ENCODE measurements at places on chromosomes 2 and 18. TPM values are rescaled to one million over a fixed set of nuclear protein-coding genes. Genes with fewer than 3 reads are reported as not detected.

ZNF24 gene
- total RNA-seq: 11.5 TPM

GRCh38 chr18:76941284-76941683 lies 118.9 kb downstream of the ZNF236 start:
- no peak for DNase-seq

DNA sequence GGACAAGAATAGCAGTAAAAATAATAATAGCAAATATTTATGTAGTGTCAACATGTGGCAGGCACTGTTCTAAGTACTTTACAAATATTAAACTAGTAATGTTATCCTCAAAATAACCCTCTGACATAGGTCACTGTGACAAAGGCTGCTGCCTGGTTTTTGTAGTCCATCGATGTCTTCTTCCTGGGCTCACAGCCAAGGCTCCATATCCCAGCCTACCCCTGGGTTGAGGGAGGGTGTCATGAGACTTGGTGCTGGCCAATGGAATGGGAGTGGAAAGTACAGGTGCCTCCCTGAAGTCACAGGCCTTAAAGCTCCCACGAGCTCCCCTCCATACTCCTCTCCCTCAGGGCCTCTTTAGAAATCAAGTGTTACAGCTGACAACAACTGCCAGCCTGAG lies 159.3 kb downstream of the CYRIA start:
- DNase-seq: no peak

NTSR2 gene
- total RNA-seq: not detected

GALM gene
- 1.4 TPM for total RNA-seq

DNA sequence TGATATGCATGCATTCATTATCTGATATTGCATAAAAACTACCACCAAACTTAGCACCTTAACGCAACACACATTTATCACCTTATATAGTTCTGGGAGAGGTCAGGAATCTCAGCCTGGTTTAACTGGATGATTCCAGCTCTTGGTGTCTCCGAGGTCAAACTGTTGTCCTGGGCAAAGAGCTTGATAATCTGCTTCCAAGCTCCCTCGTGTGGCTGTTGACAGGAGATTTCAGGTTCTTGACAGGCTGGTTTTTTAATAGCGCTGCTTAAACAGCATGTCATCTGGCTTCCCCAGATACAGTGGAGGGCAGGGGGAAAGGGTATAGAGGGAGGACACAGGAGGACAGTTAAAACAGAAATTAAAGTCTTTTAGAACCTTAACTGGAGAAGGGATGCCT lies 785.0 kb downstream of the CNTNAP5 start:
- no peak for DNase-seq

DNA sequence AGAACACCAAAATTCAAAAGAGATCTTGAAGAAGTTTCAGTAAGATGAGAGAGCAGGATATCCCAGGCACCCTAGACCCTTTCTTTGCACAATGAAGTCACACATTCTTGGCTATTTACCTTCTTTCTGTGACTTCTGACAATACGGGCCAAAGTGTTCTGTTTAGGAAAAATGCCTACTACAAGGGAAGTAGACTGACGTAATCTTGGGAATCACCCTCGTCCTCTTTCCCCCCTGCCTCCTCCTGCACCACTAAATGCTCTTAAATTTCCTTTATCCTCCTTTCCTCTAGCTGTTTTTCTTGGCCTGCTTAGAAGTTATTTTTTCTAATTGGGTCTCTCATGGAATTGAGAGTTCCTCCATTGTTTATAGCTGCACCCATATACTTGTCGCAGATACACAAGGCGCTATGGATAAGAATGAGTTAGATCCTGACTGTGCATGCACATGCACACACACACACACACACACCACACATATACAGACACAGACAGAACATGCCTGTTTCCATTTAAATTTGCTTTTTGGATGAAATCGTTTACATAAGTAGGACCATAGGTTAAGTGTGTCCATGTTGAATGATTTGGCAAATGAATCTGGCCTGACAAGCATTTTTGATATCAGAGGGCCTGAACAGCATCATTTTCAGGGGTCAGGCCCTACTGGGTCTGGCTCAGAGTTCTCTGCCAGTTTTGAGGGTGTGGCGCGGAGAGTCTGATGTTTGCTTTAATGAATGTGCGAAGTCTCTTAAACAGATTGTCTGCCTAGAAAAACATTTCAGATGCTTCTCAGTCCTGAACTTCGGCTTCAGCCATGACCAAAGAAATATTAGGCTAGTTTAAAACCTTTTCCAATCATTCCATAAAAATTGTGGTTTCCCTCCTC lies 131.9 kb upstream of the NT5C1B start:
- DNase-seq: no peak

IL36RN gene
- total RNA-seq: not detected

LTBP1 gene
- 295 TPM for total RNA-seq

DNA sequence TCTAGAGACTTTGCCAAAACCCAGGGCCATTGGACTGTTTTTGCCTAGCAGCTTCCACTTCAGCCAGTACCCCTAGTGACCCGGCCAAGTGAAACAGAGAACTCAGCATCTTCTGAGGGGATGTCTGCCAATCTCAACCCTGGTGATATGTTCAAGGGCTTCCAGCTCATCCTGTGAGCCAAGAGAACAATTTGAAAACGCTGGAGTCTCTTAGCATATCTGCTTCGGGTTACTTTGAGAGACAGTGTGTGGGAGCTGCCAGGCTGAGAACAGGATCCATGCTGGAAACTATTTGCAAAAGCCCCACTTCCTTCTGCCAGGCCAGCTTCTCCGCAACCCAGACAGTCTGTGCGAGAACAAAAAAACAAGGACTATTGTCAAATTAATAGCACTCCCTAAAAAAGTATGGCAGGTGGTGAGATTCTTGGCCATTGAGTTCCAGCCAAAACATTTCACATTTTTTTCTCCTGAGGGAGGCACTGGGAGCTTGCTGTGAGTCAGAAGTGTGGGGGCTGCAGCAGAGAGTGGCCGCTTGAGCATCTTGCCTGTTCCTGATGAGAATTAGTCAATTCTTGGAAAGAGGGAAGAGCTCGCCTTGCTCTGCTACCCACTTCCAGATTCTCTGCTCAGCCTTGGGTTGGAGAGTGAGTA lies 395.6 kb upstream of the TRIB2 start:
- DNase-seq: no peak

- no peak for DNase-seq
These were observed 23.7 kb upstream of the SPTBN1 start for GRCh38 chr2:54432251-54433015.

PJVK gene
- total RNA-seq: not detected

DNA sequence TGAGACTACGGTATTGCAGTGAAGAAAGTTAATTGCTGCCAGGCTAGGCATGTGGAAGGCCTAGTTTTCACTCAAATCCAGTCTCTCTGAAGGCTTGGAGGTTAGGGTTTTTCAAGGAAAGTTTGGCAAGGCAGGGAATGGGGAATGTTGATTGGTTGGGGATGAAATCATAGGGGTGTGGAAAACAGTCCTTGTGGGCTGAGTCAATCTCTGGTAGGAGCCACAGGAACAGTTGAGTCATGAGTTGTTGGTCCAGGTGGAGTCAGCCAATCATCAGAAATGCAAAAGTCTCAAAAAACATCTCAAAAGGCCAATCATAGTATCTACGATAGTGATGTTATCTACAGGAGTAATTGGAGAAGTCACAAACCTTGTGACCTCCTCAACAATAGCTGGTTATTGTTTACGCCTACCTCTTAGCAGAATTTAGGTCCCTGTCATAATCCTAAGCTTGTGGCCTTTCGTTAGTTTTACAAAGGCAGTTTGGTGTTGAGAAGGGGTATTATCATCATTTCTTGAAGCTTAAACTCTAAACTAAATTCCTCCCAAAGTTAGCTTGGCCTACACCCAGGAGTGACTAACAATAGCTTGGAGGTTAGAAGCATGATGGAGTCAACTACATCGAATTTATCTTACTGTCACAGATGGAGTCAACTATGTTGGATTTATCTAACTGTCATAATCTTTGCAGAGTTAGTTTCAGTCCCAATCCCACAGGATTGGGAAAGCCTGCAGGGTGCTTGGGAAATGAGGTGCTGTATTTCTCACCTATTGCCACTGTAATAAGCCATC lies 33.7 kb upstream of the APCDD1 start:
- DNase-seq: no peak

ITGB6 gene
- not detected for total RNA-seq

- no peak for DNase-seq
These were observed 181.6 kb downstream of the CELF4 start for GRCh38 chr18:37383846-37384595.

GRCh38 chr18:22322243-22322691 lies 95.4 kb downstream of the CTAGE1 start:
- DNase-seq: no peak

OTOF gene
- not detected for total RNA-seq

DNA sequence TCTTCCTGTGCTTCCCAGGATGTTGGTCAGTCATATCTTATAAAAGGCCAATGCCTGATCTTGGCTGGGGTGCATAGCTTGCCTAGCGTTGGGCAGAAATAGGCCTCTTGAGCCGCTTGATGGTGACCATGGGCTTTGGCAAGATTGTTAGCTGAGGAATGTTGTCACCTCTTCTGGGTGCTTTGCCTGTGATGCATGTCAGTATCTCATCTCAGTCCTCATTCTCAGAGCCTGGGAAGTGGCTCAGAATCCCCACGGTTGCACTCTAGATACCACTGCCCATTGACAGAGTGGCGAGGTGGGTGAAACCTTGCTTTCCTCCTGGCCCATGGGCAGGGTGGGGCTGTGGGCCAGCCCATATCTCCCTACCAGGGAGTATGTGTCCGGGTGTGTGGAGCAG lies 79.2 kb upstream of the MGAT5 start:
- DNase-seq: no peak

DNA sequence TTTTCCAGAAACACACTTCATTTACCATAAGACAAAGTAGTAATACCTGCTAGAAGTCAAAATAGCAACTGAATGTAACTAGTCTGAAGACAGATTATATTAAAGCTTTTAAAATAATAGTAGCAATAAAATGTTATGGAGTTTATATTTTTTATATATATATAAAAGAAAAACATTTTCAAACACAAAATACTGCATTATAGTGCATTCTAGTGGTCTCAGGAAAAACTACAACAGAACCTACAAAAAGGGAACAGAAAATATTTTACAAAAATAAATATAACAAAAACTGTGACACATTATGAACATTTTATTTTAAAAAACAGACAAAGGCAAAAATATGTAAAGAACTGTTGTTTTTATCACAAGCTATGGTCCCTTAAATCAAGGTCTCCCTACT lies 48.0 kb downstream of the STRN start:
- no peak for DNase-seq

SIX2 gene
- total RNA-seq: 22.2 TPM

DNA sequence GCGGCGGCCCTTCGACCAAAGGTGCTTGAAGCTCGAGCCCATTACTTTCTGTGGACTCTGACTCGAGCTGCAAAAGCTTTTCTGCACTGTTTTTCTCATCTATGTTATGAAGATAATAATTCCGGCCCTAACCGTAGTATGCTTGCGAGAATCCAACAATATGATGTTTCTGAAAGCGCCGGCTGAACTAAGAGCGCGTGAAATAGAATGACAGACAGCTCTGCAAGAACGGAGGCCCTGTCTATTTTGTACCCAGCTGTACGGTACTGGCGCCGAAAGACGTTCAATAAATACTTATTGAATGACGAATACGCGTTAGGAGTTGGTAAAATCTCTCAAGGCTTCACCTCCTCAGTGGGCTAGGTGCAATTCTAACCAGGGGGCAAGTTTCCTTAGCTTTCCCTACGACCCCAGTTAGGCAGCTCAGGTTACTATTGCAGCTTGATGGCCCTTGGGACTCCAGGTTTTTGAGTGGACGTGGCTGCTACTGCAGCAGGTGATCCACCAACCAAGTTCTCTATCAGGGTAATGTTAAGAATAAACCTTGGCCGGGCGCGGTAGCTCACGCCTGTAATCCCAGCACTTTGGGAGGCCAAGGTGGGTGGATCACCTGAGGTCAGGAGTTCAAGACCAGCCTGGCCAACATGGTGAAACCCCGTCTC lies 570 bp downstream of the SCRN3 start:
- DNase-seq: no peak

- DNase-seq: no peak
These were observed 52.3 kb downstream of the NABP1 start for GRCh38 chr2:191730263-191730662.

USP14 gene
- 9.7 TPM for total RNA-seq

GRCh38 chr18:32440518-32440917 lies 30.2 kb downstream of the GAREM1 start:
- DNase-seq: no peak

GRCh38 chr2:62074233-62074632 lies 121.7 kb upstream of the B3GNT2 start:
- no peak for DNase-seq

SGPP2 gene
- 0.21 TPM for total RNA-seq

- DNase-seq: no peak
These were observed 18.7 kb downstream of the SMIM21 start for GRCh38 chr18:75408554-75409506.

GRCh38 chr2:119225105-119225865 lies 1.7 kb downstream of the STEAP3 start:
- DNase-seq: no peak

DNA sequence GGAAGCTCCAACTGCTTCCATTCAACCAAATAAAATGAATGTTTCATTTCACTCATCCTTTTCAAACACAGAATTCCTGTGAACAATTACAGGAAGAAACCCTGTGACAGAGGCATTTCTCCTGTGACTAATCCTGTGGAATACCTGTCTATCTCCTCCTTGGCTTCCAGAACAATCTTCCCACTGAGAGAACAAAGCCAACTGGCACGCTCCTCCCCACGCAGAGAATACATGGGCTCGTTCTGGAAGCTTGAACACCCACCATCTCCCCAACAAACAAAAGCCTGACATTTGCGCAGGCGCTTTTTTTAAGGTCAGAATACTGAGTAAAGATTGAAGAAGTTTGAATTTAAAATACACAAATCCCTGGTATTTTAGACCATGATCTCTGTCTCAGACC lies 104.7 kb upstream of the SLC66A3 start:
- DNase-seq: no peak

DNA sequence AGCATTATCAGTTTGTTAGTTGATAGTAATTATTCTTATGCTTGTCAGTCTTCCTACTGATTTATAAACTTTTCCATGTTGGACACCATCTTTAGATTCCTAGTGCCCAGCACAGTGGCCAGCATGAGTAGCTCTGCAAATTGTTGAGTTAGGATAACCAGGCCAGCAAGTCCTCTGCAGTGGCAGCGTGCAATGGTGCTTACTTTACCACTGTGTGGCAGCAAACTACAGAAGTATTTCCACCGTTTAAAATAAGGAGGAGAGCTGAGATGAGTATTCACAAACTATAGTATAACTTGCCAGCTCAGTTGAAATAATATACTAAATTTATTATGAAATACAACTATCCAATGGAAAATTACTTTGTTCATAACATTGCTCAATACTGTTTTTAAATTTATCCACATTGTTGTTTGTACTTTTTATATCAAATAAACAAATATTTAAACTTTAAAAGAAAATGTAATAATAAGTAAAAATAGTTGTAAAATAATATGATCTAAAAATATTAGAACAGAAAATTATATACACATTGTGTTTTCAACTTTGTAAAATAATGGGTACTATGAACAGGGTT lies 9.3 kb upstream of the THADA start:
- DNase-seq: no peak

DNA sequence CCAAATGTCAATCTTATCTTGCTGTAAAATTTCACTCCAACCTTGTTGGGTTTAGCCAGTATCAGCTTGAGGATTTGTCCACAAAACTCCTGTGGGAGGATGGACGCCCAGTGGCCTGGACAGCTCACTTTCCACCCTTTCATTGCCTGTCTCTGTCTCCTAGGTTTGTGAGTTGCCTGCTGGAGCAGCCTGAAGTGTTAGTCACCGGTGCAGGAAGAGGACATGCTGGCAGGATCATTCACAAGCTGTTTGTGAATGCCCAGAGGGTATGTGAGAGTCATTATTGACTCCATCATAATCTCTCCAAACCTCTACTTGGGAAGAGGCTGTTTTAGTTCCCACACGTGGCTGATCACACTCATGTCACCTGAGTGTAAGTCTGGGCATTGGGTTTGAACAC lies 112.3 kb downstream of the RAB3GAP1 start:
- DNase-seq: no peak
